ENCODE measurements at places on chromosomes 5 and 9.

DNA sequence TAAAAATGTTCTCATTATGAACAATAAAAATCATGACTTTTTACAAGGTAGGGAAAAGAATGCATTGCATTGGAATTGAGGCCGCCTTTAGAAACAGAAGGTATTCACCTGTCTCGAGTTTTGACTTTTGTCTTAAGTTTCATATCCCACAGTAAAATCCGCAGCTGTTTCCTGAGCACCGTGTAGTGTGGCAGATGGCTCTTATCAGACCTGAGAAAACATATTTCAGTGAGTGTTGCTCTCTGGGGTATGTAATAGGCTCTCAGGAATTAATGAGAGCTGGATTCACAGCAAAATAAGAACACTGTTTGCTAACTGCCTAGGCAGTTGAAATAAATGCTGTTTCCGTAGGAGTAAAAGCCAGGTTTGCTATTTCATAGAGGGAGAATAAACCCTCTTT is 221.4 kb downstream of the CFAP90 start:
- DNase-seq, result no peak

- no peak for DNase-seq
Observed at GRCh38 chr5:59842999-59843398, 50.5 kb downstream of the PDE4D start.

DNA sequence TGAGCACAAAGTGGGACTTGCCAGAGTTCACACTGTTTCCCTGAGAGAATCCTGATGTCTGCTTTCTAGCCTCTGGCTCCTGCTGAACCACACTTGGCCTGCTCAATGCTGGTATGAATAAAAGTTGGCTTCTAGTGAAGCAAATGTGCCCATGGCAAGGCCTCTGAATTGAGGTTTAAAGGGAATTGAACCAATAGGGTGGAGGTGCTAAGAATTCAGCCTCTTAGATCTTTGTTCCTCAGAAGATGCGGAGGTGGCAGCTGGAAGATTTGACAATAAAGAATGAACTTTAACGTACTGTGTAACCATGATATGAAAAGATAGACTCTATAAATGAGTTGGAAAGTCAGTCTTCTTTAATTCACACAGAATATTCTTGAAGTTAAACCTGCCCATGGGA is 57.2 kb downstream of the RASGRF2 start:
- DNase-seq, result no peak

- no peak for DNase-seq
Observed at GRCh38 chr9:2729721-2730120, 12.4 kb downstream of the KCNV2 start.

DNA sequence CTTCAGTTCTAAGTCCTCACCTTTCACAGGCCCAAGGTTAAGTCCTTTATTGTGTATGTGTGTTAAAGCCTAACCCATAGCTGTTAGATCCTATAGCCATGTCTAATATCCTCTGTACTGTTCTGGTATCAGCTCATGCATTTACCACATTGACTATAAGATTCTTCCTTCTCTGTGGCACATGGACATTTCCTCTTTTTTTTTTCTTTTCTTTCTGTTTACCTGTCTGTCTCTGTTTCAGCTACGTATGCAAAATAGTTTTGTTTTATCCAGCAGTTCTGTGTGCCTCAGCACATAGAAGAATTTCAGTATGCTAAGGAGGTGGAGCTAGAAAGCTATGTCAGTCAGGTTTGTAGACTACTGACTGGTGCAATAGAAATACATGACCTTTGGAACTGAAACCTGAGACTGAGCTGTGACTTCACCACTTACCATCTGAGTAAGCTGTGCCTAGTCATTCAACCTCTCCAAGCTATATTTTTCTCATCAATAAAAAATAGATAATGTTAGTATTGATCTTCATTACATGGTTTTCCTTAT is 155.6 kb upstream of the VLDLR start:
- DNase-seq, result peak; percentile 17

GRCh38 chr5:124263680-124264491 is 482.6 kb downstream of the ZNF608 start:
- peak; percentile 57 for DNase-seq

- no peak for DNase-seq
Observed at GRCh38 chr9:9920425-9921060, 692.3 kb downstream of the PTPRD start.

- DNase-seq, result no peak
Observed at GRCh38 chr5:3394891-3395599, 200.6 kb upstream of the IRX1 start.

DNA sequence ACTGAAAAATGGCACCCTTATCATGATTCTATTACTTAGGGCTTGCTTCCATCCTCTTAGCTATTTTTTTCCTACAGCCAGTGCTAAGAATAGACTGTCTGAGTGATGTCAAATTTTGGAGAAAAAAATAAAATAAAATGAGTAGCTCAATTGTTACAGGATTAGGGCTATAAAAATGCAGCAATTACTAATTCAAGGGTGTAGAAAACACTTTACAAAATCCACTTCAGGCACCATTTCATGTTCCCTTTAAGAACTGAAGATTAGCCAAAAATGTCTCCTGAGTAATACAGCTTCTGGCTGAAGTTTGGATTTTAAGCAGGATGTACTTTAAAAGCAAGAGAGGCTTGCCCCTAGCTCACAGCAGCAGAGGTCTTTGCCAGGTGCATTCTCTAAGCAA is 240.5 kb upstream of the IRX1 start:
- DNase-seq, result no peak

GRCh38 chr9:135773530-135774238 is 71.7 kb downstream of the KCNT1 start:
- DNase-seq, result no peak

DNA sequence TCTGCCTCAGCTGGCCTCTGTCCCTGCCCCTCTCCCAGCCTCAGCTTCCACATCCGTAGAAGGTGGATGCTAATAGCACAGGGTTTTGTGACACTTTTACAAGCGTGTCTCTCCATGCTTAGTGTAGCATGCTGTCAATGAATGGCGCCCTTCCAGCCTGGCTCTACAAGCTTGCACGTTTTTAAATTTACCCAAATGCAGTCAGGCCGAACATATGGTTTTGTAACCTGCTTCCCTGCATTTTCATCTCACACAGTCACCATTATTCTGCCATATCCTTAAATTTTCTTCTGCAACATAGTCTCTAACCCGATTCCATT is 28.8 kb downstream of the FAM163B start:
- DNase-seq, result no peak

DNA sequence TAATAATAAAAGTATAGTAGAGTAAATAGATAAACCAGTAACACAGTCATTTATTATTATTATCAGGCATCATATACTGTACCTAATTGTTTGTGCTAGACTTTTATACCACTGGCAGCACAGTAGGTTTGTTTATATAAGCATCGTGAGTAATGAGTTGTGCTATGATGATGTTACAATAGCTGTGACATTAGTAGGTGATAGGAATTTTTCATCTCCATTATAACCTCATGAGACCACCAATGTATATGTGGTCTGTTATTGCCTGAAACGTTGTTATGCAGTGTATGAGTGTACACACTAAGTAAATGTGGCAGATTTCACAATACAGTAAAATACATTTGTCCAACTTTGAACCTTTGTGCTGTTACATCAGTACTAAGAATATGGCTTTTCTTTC is 72.7 kb upstream of the SPATA31D4 start:
- DNase-seq, result no peak

GRCh38 chr9:128192601-128193371 is 1.4 kb upstream of the CIZ1 start:
- no peak for DNase-seq

GRCh38 chr5:1749346-1750124 is 50.1 kb downstream of the MRPL36 start:
- DNase-seq, result no peak

DNA sequence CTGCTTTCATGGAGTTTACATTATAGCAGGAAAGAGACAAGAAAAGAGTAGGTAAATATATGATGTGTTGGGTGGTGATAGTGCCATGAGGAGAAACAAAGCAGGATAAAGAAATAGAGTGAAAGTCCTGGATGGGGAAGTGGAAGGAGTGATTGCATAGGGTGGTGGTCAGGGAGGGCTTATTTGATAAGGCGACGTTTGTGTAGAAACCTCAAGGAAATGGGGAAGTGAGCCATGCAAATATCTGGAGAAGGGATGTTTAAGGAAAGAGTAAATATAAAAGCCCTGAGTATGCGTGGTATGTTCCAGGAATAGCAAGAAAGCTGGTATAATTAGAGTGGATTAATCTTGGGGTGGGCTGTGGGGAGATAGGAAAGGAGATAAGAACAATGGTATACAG is 134.7 kb upstream of the SV2C start:
- DNase-seq, result no peak

GRCh38 chr9:131704141-131704983 is 35.5 kb downstream of the RAPGEF1 start:
- DNase-seq, result no peak

GRCh38 chr5:135990528-135991255 is 35.9 kb upstream of the LECT2 start:
- no peak for DNase-seq
